ENCODE measurements at places on chromosomes 13 and 19.

GRCh38 chr19:5228932-5229777, 111.5 kb downstream of the PTPRS start:
- no peak for DNase-seq

GRCh38 chr13:106772006-106772601, 204.2 kb upstream of the ARGLU1 start:
- no peak for DNase-seq

DNA sequence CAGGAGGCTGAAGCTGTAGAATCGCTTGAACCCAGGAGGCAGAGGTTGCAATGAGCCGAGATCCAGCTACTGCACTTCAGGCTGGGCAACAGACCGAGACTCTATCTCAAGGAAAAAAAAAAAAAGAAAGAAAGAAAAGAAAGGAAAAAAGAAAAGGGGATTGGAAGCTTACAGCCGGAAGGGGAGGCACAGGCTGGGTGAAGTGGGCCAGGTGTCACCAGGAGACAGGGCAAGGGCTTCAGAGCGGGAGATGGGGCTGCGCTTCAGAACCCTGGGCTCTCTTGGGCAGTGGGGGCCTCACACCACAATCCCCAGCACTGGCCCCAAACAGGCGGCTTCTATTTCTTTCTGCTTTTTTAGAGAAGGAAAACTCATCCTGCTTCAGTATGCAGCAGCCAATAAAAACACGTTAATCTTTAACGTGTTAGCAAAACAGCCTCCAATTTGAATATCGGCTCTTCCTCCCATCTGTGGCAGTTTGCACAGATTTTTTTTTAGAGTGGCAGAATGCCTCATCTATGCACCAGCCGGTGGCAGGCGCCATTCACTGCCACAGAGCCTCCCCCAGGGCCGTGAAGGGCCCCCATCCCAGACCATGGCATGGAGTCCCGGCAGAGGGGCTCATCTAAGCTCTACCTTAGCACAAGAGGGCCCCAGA, 46.6 kb upstream of the C19orf12 start:
- DNase-seq = no peak

DNA sequence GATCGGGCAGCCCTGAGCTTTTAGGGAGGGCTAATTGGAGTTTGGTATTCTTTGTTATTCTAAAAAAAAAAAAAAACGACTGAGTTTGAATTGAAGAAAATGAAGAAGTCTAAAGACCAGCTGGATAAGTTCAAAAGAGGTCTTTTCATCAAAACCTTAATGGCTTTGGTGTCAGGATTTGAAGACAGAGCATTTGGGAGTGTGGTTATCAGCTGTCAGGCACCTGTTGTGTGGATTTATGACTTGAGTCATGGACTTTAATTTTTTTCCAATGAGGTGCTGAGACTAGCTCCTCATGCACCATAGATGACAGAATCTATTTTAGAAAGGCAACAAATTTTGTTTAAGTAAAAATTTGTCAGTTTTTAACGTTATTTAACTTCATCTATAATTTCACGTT, 72.5 kb downstream of the FREM2 start:
- DNase-seq = no peak

GRCh38 chr13:28318496-28318895, 176.4 kb downstream of the FLT1 start:
- DNase-seq = no peak

DNA sequence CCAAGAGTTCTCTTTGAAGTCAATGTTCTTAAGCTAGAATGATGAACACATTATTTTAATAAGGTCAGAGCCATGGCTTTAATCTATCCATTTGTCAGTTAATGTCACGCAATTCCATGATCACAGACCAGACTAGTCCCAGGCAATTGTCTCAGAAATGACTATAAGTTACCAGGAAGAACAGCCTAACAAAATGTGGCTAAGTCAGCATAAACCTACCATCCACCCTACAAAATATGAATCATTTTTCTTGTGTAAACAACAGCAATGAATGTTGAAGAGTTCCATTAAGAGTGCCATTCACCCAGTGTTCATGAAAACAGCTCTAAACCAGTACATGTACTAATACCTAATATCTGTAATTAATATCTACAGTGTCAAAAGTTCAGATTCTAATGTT, 127.5 kb downstream of the KCTD12 start:
- no peak for DNase-seq

GRCh38 chr13:41568972-41569351, 111.6 kb downstream of the RGCC start:
- DNase-seq = no peak

- DNase-seq = no peak
Observed at GRCh38 chr19:7529610-7530490, 5.7 kb upstream of the PNPLA6 start.

Data from HL-60 (cell line).